ENCODE measurements at places on chromosomes 4 and X.

DNA sequence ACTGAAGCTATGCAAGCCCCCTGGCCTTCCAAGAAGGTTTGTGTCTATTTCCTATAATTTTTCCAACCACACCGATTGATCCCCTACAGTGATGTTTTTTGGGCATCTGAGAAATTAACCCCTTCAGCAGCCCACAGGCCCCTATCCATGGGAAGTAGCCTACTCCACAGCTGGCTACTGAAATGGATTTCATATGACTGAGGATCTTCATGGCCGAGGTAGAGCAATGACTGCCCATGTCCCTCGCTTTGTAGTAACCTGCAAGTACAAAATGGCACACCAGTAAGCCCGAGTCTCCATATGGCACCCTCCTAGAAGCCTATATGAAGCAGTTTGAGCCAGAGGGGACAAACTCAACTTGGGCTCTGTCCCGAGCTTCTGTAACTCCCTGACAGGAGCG is 36.8 kb downstream of the MAP9 start:
- no peak for DNase-seq

DNA sequence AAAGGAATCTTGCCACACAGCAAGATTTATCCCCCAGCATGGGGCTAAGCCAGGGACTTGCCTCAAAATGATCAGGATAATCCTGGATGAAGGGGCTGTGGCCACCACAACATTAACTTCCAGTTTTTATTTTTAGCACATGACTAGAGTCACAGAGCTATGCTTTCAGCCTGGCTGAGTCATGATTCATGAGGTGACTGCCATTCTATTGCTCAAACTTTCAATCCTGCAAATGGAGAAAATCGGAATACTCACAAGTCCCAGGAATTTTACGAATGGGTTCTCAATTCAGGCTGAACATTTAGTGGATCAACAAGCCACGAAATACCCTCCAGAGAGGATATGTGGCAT is 70.7 kb upstream of the HPGD start:
- DNase-seq = no peak

DNA sequence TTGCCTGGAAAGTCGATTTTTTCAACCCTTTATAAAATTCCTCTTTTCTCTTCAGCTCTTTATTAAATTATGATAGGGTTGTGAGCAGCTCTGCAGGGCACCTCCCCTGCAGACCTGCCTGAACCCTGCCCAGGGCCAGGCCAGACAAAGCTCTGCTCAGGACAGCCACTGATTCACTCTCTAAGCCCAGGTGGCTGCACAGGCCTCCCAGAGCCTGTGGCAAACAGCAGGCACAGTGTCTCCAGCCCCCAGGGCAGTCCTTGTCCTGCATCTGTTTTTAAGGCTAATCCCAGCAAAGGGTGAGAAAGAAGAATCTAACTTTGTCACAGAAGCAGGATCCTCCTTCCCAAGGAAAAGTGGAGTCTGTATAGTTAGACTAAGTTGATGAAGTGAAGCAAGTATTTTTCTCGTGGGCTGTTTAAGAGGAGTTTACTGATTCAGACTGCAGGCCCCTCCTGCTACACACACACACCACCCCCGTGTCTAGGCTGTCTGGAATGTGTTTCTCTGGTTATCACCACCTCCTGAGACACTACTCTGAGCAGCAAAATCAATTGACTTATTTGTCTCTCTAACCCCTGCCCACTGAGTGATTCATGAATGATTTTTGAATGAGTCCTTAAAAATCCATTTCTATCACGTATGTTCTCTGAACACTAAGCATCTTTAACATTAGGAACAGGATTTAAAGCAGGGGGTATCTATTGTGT is 101.7 kb downstream of the CHIC2 start:
- no peak for DNase-seq

DNA sequence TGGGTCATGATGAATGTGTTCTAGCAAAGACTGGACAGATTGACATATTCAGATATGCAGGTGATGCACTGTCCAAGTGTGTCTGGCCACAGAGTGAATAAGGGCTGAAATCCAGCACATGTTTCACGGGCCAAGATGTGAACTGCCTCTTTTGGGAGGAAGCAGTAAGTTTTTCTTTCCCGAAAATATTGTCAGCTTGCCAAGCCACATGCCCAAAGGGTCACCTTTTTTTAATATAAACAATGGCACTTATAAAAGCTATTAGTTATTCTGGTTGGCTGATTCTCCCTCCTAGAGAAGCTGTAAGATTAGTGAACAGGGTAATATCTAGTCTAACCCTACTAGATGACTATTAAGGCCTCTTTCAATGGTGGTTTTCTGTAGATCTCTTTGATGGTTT is 1.5 kb upstream of the EDNRA start:
- DNase-seq = no peak

DNA sequence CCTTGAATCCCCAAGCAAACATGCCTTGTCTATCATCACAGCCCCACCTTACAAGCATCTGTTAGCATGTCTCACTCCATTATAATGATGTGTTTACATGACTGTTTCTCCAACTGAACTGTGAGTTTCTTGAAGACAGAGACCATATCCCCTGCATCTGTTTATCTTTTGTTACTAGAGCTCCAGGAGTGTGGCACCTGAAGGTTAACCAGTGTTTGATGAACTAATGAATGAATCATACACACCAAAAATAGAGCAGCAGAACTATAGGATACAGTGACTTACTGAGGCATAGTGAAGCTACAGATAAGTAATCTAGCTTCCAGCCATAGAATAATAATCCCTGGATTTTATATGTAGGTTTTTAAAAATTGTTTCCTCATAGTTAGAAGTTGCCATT is 331.0 kb downstream of the PCDH7 start:
- DNase-seq = no peak

GRCh38 chr4:12583275-12583674 is 900.9 kb downstream of the RAB28 start:
- no peak for DNase-seq

- DNase-seq = no peak
Measured at GRCh38 chr4:76883147-76883546, 14.8 kb downstream of the SOWAHB start.

Data from CD4-positive, alpha-beta T cell treated with Interleukin-10 for 1 hour (primary cell).